ENCODE measurements at places on chromosomes 2 and 18.

GRCh38 chr18:23391156-23391555, 61.9 kb upstream of the RIOK3 start:
- DNase-seq, result no peak

- no peak for DNase-seq
Observed at GRCh38 chr18:53886058-53886457, 338.4 kb downstream of the MBD2 start.

DNA sequence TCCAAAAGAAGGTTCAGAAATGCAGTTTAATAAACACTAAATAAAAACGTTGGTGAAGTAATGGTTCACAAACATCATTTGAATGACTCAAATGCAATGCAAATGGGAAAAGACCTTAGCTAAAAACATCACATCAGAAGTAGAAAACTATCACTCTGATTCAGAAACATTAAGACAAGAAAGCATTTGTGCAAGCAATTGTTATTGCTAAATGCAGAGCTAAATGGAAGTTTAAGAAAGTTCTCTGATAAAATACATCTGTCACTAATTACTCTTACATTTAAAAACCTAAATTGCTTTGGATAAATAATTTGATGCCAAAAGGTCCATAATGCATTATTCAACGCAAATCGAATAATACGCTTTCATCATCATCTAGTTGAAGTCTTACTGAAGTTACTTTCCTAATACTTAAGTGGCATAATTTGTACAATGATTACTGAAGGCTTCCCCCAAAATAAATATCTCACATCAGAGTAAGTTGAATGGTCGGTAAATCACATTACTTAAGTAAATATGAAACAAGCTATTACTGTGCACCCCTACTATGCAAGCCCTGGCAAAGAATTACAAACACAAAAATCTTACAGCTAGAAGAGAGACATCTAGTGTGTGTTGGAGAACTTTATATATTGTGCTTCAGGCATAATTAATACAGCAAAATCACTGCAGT, 105.7 kb upstream of the KCTD1 start:
- no peak for DNase-seq

GRCh38 chr2:45683292-45683691, 31.8 kb downstream of the PRKCE start:
- no peak for DNase-seq

DNA sequence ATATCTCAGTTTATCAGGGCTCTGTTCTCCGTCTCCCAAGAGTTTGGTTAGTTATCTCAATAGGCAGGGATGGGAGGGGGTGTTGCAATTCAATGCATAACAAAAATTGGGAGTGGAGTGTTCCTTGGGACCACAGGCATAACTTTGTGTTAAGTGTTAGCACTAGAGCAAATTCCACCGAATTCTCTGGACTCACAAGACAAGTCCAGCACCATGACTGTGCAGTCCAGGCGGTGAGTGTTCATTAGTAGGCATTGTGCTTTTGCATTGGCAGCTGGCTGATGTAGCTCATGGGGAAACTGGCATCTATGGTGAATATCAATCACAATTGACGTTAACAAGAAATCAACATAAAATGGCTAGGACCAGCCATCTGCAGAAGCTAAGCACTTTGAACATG, 79.0 kb upstream of the CABLES1 start:
- no peak for DNase-seq

DNA sequence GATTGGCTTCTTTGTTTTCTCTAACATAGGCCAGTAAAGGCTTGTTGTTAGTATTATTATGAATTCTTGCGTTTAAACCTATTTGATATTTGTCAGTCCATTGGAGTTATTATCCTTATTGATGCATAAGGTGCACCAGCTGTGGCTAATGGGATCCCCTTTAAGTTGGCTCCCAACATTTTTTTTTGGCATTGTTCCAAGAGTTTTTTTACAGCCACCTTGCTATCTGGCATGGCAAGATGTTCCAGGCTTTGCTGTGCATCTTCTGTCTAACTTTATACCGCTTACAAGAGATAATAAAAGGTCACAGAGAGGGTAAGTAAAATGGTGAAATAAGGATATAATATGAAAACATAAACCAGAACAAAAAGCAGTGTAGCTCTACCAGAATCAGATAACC, 157.5 kb upstream of the TACR1 start:
- no peak for DNase-seq

DNA sequence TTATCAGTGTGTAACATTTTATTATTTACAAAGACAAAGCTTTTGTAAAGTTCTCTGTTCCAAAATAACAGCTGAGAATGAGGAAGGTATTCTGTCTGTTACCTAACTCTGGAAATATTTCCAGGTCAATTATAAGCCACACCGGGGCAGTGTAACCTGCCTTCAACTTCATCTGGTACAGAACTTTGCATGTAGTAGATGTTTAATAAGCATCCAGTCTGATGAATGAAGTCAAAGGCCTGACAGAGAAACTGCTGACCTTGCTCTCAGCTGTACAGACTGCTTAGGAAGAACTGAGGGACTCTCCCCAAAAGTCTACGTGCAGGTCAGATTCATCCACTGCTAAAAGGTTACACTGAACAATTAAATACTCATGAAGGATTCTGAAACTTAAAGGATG, 43.3 kb downstream of the WDFY1 start:
- no peak for DNase-seq

DNA sequence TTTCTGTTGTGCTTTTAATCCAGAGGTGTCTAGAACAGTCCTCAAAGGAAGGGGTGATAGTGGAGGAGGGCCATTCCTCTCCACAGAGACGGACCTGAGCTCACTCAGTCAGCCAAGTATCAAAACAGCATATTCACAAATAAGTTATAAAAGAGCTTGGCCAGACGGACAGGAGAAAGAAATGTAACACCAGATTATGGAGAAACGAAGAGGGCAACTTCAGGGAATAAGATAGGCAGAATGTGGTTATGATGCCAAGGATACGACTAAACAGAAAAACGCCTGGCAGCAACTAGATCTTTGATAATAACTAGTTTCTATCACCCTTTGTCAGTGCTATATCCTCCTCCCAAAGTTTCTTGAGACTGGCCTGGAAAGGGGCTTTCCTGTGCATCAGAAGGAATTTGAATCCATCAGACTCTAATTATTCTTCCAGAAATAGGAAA, 42.5 kb downstream of the MAP4K3 start:
- DNase-seq, result no peak

GRCh38 chr2:226256709-226257376, 542.8 kb downstream of the IRS1 start:
- no peak for DNase-seq

GRCh38 chr2:117763804-117764203, 50.7 kb upstream of the DDX18 start:
- no peak for DNase-seq
